Activated CD4-positive, alpha-beta memory T cell treated with anti-CD3 and anti-CD28 coated beads for 36 hours (primary cell): ENCODE measurements at places on chromosomes 1 and 21. TPM values are rescaled to one million over a fixed set of nuclear protein-coding genes. Genes with fewer than 3 reads are reported as not detected.
A peak's percentile ranks its signal among the peaks of the same experiment; 100 is the strongest.

Gene MRTO4
- total RNA-seq: 83.0 TPM

DNA sequence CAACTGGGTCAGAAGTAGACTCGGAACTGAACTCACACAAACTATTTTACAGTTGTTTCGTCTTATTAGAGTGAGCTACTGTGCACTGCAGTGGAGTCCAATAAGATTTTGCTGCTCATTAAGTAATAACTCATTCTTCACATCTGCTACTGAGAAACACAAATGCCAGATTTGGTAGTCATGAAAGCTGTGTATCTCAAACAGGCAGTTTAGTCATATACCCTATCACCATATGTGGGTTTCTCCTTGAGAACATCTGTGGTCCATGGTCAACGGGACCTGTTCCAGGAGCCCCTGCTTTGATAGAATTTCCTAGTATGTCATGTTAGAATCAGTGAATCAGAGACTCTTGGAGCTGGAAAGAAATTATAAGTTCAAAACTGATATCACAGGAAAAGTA lies 60.4 kb downstream of the ALG14 start:
- no peak for DNase-seq
- no peak overlapping the region for H3K4me3 ChIP-seq
- H3K36me3 ChIP-seq: peaks cover 3% of the 10 kb centered on the region
- no peaks in the 10 kb centered on the region for H3K27me3 ChIP-seq
- H3K27ac ChIP-seq: no peak overlapping the region

- H3K4me1 ChIP-seq: no peaks in the 10 kb centered on the region
- H3K4me3 ChIP-seq: no peak overlapping the region
- DNase-seq: no peak
- no peaks in the 10 kb centered on the region for H3K27me3 ChIP-seq
- H3K27ac ChIP-seq: no peak overlapping the region
These were observed 126.8 kb downstream of the PEX14 start for GRCh38 chr1:10601342-10602070.

DNA sequence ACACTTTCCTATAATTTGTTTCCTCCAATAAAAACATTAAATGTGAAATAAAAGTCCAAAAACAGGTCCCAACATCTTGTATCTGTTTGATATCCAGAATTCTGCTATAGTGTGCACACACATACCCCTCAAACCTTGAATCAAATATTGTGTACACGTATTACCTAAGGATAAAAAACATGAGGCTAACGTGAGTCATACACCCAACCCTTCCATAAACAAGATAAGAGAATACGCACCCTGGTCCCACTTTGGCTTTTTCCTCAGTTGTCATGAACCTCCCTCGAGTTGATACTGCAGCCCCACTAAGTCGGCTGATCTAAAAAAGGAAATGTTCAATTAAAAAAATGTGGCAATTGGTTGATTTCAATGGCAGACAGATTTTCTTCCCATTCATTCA lies 5.2 kb downstream of the KHDC4 start:
- H3K4me1 ChIP-seq: peaks cover 38% of the 10 kb centered on the region
- peaks cover 59% of the 10 kb centered on the region for H3K36me3 ChIP-seq
- DNase-seq: no peak
- no peak overlapping the region for H3K27ac ChIP-seq

DNA sequence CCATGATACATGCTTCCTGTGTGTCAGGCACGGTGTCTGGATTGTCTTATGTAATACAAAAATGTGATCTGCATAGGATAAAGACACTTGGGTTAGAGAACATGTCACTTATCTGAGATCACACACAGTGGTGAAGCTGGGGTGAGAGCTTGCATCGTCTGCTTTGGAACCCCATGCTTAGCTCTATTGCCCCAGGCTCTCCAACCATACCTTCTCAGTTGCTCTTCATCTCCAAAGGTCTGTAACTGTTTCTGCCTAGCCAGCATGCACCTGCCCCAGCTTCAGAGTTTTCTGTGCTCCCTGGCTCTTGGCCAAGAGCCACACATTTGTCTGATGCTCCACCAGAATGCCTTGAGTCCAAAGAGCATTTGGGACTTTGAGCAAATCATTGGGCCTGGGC lies 93.9 kb upstream of the COG2 start:
- H3K27me3 ChIP-seq: peaks cover 19% of the 10 kb centered on the region
- no peak for DNase-seq
- H3K27ac ChIP-seq: no peak overlapping the region
- H3K4me3 ChIP-seq: no peak overlapping the region

- no peak overlapping the region for H3K27ac ChIP-seq
- no peak overlapping the region for H3K4me3 ChIP-seq
- no peaks in the 10 kb centered on the region for H3K36me3 ChIP-seq
- no peaks in the 10 kb centered on the region for H3K4me1 ChIP-seq
- DNase-seq: no peak
These were observed 8.8 kb upstream of the SRP9 start for GRCh38 chr1:225768662-225769426.

Gene SPATA21
- total RNA-seq: not detected

DNA sequence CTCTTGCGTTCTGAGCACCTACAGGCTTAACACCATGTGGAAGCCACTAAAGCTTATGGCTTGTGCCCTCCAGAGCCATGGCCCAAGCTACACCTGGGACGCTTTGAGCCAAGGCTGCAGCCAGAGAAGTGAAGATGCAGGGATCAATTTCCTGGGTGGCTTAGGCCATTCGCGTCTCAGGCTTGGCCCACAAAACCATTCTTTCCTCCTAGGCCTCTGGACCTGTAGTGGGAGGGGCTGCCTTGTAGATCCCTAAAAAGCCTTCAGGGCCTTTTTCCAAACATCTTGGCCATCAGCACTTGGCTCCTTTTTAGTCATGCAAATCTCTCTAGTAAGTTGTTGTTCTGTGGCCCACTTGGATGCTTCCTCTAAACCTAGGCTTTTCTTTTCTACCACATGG lies 401.7 kb upstream of the RUNX1 start:
- H3K4me3 ChIP-seq: no peak overlapping the region
- DNase-seq: no peak
- peaks cover 8% of the 10 kb centered on the region for H3K36me3 ChIP-seq
- H3K27ac ChIP-seq: no peak overlapping the region

Gene SERINC2
- total RNA-seq: 0.34 TPM

Gene ATP6V1G3
- total RNA-seq: not detected

GRCh38 chr1:94927405-94928175 lies 680 bp upstream of the CNN3 start:
- peaks cover 14% of the 10 kb centered on the region for H3K4me1 ChIP-seq
- H3K27ac ChIP-seq: no peak overlapping the region
- DNase-seq: no peak
- H3K36me3 ChIP-seq: no peaks in the 10 kb centered on the region
- peaks cover 29% of the 10 kb centered on the region for H3K27me3 ChIP-seq

DNA sequence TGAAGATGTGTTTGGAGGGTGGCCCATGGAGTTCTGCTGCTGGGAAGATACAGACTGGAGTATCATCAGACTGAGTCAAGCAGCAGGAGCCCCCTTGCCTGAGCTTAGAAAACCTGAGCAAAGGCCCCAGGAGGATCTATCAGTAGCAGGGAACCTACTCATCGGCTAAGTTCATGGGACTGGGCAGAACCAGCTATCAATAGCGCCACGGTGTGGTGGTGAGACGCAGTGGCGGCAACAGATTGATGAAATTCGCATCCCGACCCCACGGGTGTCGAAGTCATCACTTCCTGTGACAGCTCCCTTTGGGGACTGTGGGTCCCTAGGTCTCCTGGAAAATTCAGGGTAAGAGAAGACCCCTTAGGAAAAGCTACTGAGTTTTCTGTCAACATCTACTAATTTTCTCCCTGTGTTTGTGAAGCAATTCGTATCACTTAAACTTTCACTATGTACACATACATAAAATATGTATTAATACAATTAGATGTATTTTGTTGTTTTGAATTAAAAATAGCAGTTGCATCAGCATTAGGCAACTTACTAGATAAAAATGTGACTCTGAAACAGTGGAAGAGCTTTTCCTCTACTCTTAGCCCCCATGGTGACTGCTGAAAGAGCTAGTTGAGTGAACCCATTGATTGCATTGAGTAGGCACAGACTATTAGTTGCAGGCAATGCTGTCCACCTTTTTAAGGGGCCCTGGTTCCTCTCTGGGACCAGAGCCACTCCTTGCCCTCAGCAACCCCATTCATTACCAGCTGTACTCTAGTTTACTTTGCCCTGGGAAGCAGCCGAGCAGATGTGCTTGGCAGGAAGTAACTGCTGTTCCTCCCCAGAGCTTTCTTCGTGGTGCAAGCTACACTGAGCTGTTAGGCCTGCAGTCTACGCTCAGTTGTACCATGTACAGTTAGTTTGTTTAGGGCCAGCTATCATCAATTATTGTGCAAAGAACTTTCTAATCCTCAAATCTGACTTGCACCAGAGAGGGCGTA lies 7.3 kb upstream of the CACNA1S start:
- H3K27ac ChIP-seq: no peak overlapping the region
- DNase-seq: peak; percentile 78
- peaks cover 5% of the 10 kb centered on the region for H3K4me1 ChIP-seq
- no peaks in the 10 kb centered on the region for H3K36me3 ChIP-seq
- no peak overlapping the region for H3K4me3 ChIP-seq

Gene CFAP57
- not detected for total RNA-seq

DNA sequence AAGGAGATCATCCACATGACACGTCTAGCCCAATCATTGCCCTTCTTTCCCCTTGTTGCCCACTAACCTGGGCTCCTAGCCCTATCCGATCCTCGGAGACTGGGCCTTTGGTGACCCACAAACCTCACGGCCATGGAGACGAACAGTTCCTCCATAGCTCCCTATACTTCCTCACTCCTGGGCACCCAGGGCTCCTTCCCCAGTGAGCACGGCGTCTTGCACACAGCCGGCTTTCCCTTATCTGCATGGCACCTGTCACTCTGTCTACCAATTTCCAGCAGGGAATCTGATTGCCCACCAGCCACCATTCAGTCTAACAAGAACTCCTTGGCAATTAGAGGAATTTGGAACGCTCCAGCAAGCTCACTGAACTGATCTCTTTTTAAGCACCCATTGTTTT lies 3.1 kb downstream of the GNG4 start:
- peak overlapping the region; percentile 28 for H3K27ac ChIP-seq
- H3K27me3 ChIP-seq: peaks cover 41% of the 10 kb centered on the region
- H3K4me3 ChIP-seq: no peak overlapping the region
- peaks cover 23% of the 10 kb centered on the region for H3K4me1 ChIP-seq
- no peak for DNase-seq
- H3K36me3 ChIP-seq: no peaks in the 10 kb centered on the region

- H3K4me3 ChIP-seq: no peak overlapping the region
- peaks cover 5% of the 10 kb centered on the region for H3K36me3 ChIP-seq
- H3K27me3 ChIP-seq: no peaks in the 10 kb centered on the region
- DNase-seq: no peak
- H3K4me1 ChIP-seq: peaks cover 35% of the 10 kb centered on the region
- no peak overlapping the region for H3K27ac ChIP-seq
These were observed 31.4 kb downstream of the RABGAP1L start for GRCh38 chr1:174190691-174191199.

DNA sequence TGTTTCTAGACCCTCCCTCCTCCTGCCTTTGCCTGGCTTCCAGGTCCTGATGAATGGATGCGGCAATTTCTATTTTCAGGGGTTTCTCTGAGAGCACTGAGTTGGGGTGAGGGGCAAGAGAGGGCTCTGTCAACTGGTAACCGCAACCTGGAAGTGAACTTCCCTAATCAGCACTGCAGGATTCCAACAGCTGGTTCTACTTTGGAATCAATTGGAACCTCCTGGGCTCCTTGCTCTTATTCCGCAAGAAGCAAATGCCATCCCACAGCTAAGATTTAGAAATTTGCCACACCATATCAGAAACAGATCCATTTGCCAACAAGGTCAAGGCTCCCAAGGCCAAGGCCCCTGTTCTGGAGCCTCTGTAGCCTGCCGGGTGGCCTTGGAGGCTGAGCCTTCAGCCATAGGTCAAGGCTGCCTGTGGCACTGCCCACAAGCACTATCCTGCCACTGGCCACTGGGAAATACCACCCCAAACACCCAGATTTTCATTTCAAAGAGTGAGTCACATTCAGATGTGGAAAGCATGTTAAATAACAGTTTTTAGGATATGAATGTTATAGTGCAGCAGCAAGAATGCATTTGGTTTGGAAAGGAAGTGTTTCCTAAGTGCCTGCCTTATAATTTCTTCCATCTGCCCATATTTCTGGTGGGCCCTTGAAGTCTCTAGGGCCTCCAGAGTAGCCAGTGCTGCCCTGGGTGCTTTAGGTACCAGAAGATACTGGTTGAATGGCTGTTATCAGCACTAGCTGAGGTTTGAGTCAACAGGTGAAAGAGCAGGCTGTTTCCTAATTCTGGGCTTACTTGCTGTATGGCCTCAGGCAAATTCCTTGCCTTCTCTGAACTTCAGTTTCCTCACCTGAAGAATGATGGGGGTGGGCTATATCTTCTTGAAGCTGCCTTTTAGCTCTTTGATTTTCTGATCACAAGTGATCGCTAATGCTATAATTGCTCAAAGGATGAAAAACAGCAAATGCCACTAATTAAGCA lies 56.3 kb upstream of the JUN start:
- no peaks in the 10 kb centered on the region for H3K4me1 ChIP-seq
- no peak overlapping the region for H3K4me3 ChIP-seq
- no peaks in the 10 kb centered on the region for H3K36me3 ChIP-seq
- H3K27me3 ChIP-seq: no peaks in the 10 kb centered on the region
- DNase-seq: no peak
- H3K27ac ChIP-seq: no peak overlapping the region

DNA sequence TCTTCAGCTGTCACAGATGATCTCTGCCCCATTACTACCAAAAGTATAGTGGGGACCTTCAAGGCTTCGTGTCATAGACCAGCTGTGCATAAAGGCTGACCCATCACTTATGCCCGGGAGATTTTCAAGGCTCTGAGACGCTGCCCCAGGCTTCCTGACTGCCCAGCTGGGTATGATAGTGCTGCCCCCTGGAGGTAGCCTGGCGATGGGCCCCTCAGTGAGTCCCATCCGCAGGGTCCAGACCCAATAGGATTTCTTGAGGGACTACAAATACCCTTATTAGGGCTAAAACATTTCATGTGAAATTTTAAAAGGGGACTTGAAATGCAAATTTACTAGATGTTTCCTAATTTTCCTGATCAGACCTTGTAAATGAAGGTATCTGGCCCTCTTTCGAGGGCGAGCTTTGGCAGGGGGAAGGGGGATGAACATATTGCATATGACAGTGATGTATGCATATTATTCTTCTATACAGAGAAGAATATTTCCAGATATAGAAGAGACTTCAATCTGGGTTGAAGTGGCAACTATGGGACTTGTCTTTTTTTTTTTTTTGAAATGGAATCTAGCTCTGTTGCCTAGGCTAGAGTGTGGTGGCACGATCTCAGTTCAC lies 11.7 kb upstream of the FCMR start:
- H3K27ac ChIP-seq: no peak overlapping the region
- H3K4me3 ChIP-seq: no peak overlapping the region
- no peaks in the 10 kb centered on the region for H3K27me3 ChIP-seq
- peak; percentile 80 for DNase-seq
- H3K36me3 ChIP-seq: no peaks in the 10 kb centered on the region

GRCh38 chr1:47507881-47508701 lies 70.2 kb downstream of the FOXD2 start:
- peak; percentile 55 for DNase-seq
- no peaks in the 10 kb centered on the region for H3K36me3 ChIP-seq
- H3K4me3 ChIP-seq: no peak overlapping the region
- no peak overlapping the region for H3K27ac ChIP-seq

- peaks cover 16% of the 10 kb centered on the region for H3K36me3 ChIP-seq
- DNase-seq: no peak
- H3K27me3 ChIP-seq: no peaks in the 10 kb centered on the region
- H3K4me1 ChIP-seq: peaks cover 37% of the 10 kb centered on the region
These were observed 2.6 kb downstream of the MARCKSL1 start for GRCh38 chr1:32333251-32333963.

- no peak overlapping the region for H3K27ac ChIP-seq
- H3K4me3 ChIP-seq: no peak overlapping the region
- no peak for DNase-seq
These were observed 38.9 kb upstream of the HMCN1 start for GRCh38 chr1:185695299-185695698.

Gene KCNJ6
- total RNA-seq: not detected
